ENCODE measurements at places on chromosomes 2 and 18. TPM values are rescaled to one million over a fixed set of nuclear protein-coding genes. Genes with fewer than 3 reads are reported as not detected.

- DNase-seq, result no peak
Observed at GRCh38 chr2:130371723-130372054, 15.8 kb downstream of the PTPN18 start.

DNA sequence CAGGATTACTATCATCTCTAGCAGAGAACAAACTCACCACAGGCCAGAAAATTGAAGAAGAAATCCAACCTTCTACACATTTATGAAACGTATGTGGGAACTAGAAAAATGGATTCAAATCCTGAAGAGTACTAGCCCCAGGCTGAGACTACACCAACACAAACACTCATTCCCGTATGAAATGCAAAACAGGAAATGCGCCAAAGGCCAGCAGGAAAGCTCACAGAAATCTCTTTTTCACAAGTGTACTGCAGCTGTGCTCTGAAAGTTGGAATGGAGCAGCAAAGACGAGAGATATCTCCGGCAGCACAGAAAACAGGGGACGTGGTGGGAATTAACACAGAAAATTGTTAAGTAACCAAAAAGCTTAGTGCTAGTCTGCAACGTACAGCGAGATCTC is 913.5 kb downstream of the TDRD15 start:
- no peak for DNase-seq

DNA sequence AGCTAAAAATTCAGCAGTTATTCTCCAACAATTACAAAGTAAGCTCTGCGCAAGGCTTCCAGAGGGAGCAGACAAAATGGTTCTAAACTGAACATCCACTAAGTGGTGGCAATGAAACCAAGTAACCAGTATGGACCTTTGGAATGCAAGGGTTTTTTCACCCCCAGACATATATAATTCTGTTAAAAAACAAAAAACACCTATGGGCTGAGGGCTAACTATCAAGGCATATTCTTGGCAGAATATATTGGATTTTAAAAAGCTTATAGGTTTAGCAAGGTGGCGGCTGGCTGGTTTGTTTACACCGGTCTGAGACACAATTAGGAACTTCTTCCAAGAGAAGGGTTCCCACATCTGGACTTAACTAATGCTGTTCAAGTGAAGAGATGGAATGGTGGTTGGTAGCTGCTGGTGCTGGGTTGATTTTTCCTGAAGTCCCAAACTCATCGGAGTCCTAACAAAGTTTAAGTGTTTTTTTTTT is 2.8 kb downstream of the ZFP36L2 start:
- no peak for DNase-seq

GRCh38 chr2:194060269-194060668 is 1596.8 kb upstream of the SLC39A10 start:
- no peak for DNase-seq

DNA sequence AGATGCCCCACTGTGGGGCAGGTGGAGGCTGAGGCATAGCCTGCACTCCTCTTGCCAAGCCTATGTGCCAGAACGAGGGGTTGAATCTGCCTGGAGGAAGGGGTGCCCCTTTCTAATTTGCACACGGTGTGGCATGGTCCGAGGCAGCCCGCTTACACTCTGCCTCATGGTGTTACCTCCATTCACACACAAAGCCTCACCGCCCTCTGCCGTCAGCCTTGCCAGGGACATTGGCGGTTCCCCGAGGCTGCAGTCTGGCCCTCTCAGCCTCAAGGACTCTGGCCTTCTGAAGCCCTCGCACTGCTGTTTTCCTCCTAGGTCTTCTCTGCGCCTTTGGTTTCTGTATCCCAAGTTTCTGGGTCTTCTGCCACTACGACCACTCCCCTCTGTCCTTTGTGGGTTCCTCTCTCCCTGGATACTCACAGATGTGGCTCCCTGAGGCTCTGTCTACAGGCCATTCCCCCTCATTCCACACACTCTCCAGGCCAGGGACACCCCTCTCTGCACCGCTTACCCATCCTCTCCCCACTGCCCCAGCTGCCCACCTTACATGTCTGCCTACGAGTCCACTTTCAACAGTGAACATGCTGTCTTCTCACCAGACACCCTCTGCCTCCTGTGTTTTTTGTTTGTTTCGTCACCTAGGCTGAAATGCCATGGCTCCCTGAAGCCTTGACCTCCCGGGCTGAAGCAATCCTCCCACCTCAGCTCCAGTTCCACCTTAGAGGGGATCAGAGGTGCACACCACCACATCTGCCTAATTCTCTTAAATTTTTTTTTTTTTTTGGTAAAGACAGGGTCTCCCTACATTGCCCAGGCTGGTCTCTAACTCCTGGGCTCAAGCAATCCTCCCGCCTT is 7.9 kb upstream of the ASPRV1 start:
- no peak for DNase-seq

DNA sequence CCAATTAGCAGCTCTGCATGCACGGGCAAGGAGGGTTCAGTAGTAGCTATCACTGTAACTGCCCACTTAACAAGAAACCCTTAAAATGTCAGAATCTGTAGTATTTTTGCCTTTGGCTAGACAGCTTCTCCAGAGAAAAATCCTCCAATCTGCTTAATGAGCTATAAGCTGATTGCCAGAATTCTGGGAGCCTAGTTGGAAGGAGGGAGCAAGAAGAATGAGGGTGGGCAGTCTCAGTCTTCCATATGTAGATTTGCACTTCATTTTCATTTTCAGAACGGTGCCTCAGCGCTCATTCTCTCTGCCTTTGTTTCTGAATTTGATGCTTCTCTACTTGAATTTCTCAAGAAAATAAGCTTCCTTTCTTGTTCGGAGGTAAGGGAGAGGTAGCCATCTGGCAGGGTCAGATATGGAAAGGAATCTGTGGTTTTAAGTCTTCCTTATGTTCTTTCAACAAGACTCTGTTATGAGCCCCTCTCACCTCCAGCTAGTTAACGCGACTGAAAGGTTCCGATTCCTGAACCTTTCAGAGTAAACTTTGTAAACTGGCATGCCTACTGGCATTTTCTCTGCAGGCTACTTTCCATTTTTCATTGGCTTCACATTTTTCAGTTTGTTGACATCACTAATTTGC is 53.5 kb downstream of the HNRNPLL start:
- no peak for DNase-seq

DNA sequence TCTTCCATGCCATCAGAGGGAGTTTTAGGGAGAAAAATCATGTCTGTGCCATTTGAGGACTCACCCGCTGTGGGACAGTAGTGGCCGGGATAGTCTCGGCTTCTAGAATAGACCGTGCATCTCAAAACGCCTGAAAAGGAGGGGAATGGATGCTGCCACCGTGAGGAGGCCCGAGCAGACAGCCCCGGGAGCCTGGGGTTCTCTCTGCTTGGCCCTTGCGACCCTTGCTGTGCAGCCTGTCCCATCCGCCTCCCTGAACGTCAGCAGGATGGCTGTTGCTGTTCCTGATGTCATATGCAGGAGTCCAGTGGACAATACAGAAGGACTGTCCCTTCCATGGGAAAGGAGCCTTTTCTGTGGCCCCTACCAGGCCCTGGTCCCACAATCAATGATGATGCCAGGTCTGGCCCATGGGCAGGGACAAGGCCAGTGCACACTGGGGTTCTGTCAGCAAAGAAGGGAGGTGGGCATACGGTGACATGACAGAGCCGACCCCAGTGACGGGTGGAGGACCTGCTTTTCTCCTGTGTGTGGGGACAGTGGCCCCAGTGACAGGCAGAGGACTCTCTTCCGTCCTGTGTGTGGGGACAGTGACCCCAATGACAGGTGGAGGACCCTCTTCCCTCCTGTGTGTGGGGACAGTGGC is 58.8 kb downstream of the ACKR3 start:
- no peak for DNase-seq

Gene HOXD8
- 0.39 TPM for total RNA-seq

DNA sequence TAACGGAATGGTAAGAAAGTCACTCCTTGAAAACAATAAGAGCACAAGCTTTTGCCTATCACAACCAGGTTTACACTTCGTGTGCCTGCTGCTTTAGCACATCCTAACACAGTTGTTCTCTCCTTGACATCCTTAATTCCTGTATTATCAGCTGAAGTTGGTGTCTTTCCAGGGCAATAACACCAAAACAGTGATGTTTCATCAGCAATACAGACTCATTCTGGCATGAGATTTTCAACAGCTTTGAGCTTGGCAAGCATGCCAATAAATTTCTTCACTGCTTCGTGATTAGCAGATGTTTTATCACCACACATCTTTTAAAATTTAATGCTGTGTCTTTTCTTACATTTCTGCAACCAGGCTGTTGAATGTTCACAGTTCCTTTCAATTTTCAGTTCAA is 148.4 kb downstream of the EIPR1 start:
- no peak for DNase-seq

DNA sequence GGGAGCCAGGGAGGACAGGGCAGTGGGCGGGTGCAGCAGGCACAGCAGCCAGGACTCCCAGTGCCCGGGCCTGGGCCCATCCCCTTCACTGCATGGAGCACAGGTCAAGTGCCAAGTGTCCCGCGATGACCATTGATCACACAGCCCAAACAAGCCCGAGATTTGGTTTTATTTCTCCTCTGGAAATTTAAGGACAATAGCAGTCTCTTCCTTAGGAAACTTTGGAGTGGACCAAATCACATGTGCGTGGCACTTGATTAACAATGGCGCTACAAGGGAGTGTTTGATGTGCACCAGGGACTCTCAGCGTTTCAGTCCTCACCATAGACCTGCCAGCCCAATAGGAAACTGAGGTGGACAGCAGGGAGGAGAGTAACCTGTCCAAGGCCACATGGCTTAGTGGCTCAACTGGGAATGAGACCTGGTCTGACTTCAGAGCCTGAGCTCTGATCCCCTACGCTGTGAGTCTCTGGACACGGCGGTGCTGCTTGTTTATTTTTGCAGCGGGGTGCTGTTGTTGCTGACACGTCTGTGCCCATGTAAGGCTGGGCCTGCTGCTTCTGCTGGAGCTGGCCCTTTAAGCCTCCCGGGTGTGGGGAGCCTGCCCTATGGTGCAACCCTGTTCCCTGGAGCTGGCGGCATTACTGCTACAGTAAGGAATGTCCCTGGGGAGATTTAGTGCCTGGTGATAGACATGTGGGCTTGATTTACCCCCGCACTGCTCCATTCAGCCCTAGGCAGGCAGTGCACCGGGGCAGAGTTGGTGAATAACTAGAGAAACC is 194.2 kb downstream of the INHBB start:
- peak; percentile 86 for DNase-seq

Gene DPP10
- total RNA-seq, result not detected
